ENCODE measurements at places on chromosomes 5 and 9. TPM values are rescaled to one million over a fixed set of nuclear protein-coding genes. Genes with fewer than 3 reads are reported as not detected.

Gene NIPBL
- 41.8 TPM for total RNA-seq

Gene IL13
- not detected for total RNA-seq

Gene PCDHB8
- 0.27 TPM for total RNA-seq

Gene SH3TC2
- 4.1 TPM for total RNA-seq

Gene SLC45A2
- total RNA-seq: 0.09 TPM

Gene FOXD4L5
- under 0.01 TPM for total RNA-seq

Gene RANBP17
- total RNA-seq: 10.6 TPM

Gene PCDH12
- total RNA-seq: 0.16 TPM

Gene YIPF5
- 83.9 TPM for total RNA-seq

Gene RASGEF1C
- not detected for total RNA-seq

Gene ANP32B
- 17.0 TPM for total RNA-seq

Gene TMOD1
- 0.18 TPM for total RNA-seq

Gene FOXI1
- total RNA-seq: not detected

Gene FLT4
- not detected for total RNA-seq

Gene PSAT1
- 308 TPM for total RNA-seq

Gene SUSD3
- total RNA-seq: 0.09 TPM

Gene MLLT3
- total RNA-seq: 19.8 TPM

Gene CER1
- not detected for total RNA-seq

Gene AMBP
- total RNA-seq: 0.27 TPM

All from fibroblast of the aortic adventitia (primary cell).